ENCODE measurements at places on chromosomes 3 and 15. TPM values are rescaled to one million over a fixed set of nuclear protein-coding genes. Genes with fewer than 3 reads are reported as not detected.

Gene STRA6
- 0.40 TPM for total RNA-seq

Gene C2CD4B
- 4.8 TPM for total RNA-seq

GRCh38 chr3:113783980-113784379, 37.1 kb downstream of the ATP6V1A start:
- peaks cover 20% of the 10 kb centered on the region for H3K36me3 ChIP-seq
- H3K4me1 ChIP-seq: no peaks in the 10 kb centered on the region

GRCh38 chr3:53038679-53039375, 7.0 kb downstream of the SFMBT1 start:
- no peak for DNase-seq
- H3K27ac ChIP-seq: no peak overlapping the region
- H3K4me1 ChIP-seq: no peaks in the 10 kb centered on the region
- no peaks in the 10 kb centered on the region for H3K27me3 ChIP-seq
- H3K4me3 ChIP-seq: no peak overlapping the region

GRCh38 chr3:136995652-136996051, 37.9 kb downstream of the IL20RB start:
- DNase-seq: no peak
- no peak overlapping the region for H3K27ac ChIP-seq
- H3K4me1 ChIP-seq: peaks cover 7% of the 10 kb centered on the region
- H3K27me3 ChIP-seq: no peaks in the 10 kb centered on the region
